ENCODE measurements at places on chromosomes 4 and X. TPM values are rescaled to one million over a fixed set of nuclear protein-coding genes. Genes with fewer than 3 reads are reported as not detected.

- H3K27ac ChIP-seq = no peak overlapping the region
- no peaks in the 10 kb centered on the region for H3K36me3 ChIP-seq
- H3K27me3 ChIP-seq = peaks cover 12% of the 10 kb centered on the region
Observed at GRCh38 chr4:47930971-47931804, 16.8 kb upstream of the NFXL1 start.

The CLDN34 gene
- total RNA-seq = not detected

- no peak overlapping the region for H3K27ac ChIP-seq
- H3K27me3 ChIP-seq = no peaks in the 10 kb centered on the region
- H3K4me1 ChIP-seq = peaks cover 10% of the 10 kb centered on the region
- H3K36me3 ChIP-seq = no peaks in the 10 kb centered on the region
- DNase-seq = no peak
Observed at GRCh38 chrX:119389214-119389613, 9.9 kb upstream of the SLC25A43 start.

DNA sequence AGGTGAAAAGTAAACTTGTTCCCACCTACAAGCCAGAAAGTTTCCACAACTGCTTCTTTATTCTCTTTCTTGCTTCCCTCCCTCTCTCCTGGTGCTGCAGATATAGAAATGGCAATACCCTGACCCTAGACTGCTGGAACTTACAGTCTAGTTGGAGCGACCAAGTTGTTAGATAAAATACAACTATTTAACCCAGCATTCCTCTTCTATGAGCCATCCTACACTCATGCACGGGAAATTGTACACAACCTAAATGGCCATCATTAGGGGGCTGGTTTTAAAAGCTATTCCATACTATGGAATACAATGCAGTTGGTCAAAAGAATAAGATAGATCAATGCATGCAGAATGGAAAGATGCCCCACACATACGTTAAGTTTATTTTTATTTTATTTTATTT, 41.1 kb downstream of the PJA1 start:
- H3K27me3 ChIP-seq = no peaks in the 10 kb centered on the region
- peaks cover 21% of the 10 kb centered on the region for H3K4me1 ChIP-seq
- no peak overlapping the region for H3K4me3 ChIP-seq
- no peaks in the 10 kb centered on the region for H3K36me3 ChIP-seq

- H3K4me3 ChIP-seq = no peak overlapping the region
- H3K27ac ChIP-seq = no peak overlapping the region
- no peak for DNase-seq
Observed at GRCh38 chr4:57270346-57270745, 160.2 kb upstream of the IGFBP7 start.

- peak; percentile 47 for DNase-seq
- H3K4me3 ChIP-seq = no peak overlapping the region
- H3K27ac ChIP-seq = no peak overlapping the region
- no peaks in the 10 kb centered on the region for H3K36me3 ChIP-seq
- no peaks in the 10 kb centered on the region for H3K27me3 ChIP-seq
Observed at GRCh38 chrX:47030339-47030738, 47.9 kb upstream of the RGN start.

- H3K36me3 ChIP-seq = no peaks in the 10 kb centered on the region
- DNase-seq = no peak
- no peaks in the 10 kb centered on the region for H3K27me3 ChIP-seq
- no peaks in the 10 kb centered on the region for H3K4me1 ChIP-seq
Observed at GRCh38 chr4:114606245-114606644, 7.6 kb downstream of the UGT8 start.

DNA sequence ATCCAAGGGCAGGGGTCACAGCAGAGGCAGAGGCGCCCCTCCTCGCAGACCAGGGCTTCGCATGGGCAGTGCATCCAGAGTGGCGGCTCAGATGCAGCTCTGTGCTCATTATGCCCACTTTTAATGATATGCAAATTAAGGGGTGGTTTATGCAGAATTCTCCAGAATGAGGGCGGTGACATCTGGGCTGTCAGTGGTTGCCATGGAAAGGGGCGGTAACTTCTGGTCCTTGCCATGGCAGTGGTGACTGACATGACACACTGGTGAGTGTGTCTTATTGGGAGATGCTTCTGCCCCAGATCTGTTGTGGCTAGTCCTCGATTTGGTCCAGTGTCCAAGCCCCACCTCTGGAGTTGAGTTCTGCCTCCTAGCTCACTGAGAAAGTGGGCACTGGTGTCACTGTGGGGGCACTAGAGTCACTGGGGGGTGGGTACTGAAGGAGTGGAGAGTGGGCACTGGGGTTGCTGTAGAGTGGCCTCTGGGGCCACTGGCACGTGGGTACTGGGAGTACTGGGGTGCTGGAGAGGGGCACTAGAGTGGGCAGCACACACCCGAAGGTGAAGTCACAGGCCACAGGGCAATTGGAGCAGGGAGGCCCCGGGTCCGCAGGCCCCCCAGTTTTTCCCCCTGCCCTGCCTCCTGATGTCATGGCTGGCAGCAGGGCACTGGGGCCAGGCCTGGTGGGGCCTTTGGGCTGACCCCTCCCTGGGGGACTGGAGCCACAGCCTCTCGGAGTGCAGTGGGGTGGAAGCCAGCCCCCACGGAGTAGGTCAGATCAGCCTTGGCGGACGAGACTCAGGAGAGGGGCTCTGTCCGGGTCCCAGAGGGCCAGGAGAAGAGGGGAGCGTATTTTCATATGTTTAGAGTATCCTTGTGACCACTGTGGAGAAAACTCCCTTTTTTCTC, 98.6 kb upstream of the NKX1-1 start:
- H3K4me1 ChIP-seq = no peaks in the 10 kb centered on the region
- H3K27ac ChIP-seq = no peak overlapping the region
- peaks cover 11% of the 10 kb centered on the region for H3K27me3 ChIP-seq
- no peak for DNase-seq

The FDCSP gene
- not detected for total RNA-seq

- DNase-seq = no peak
- H3K4me1 ChIP-seq = no peaks in the 10 kb centered on the region
- no peaks in the 10 kb centered on the region for H3K27me3 ChIP-seq
- no peak overlapping the region for H3K4me3 ChIP-seq
- H3K27ac ChIP-seq = no peak overlapping the region
Observed at GRCh38 chr4:33425936-33426335, 2705.8 kb downstream of the PCDH7 start.

DNA sequence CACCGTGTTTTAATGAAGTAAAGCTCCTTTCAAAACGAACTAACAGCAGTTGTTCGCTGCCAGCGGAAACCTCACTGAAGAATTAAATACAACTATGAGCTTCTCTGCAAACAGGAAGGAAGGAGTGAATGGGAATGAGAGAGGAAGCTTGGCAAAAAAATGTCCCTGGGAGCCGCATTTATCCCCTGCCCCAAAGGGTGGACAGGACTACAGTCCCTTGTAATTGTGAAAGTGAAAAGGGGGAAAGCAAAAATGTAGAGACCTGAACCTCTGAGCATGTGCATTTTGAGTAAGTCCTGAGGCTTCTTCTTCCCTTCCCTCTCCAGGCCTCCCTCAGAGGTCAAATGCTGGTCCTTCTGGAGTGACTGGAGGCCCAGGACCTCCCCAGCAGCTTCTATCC, 53.8 kb upstream of the BMP2K start:
- H3K4me1 ChIP-seq = no peaks in the 10 kb centered on the region
- peaks cover 2% of the 10 kb centered on the region for H3K27me3 ChIP-seq
- H3K27ac ChIP-seq = no peak overlapping the region
- DNase-seq = no peak
- no peak overlapping the region for H3K4me3 ChIP-seq

The P2RY10 gene
- not detected for total RNA-seq

The GAGE12F gene
- total RNA-seq = not detected

- no peaks in the 10 kb centered on the region for H3K27me3 ChIP-seq
- H3K27ac ChIP-seq = no peak overlapping the region
- H3K4me3 ChIP-seq = no peak overlapping the region
- no peaks in the 10 kb centered on the region for H3K36me3 ChIP-seq
- no peak for DNase-seq
Observed at GRCh38 chr4:187940299-187940698, 55.3 kb upstream of the ZFP42 start.

The MAGEB17 gene
- not detected for total RNA-seq

- H3K36me3 ChIP-seq = no peaks in the 10 kb centered on the region
- H3K4me3 ChIP-seq = no peak overlapping the region
- H3K27me3 ChIP-seq = no peaks in the 10 kb centered on the region
- no peak overlapping the region for H3K27ac ChIP-seq
- DNase-seq = no peak
Observed at GRCh38 chr4:69717778-69718177, 42.6 kb downstream of the SULT1B1 start.

DNA sequence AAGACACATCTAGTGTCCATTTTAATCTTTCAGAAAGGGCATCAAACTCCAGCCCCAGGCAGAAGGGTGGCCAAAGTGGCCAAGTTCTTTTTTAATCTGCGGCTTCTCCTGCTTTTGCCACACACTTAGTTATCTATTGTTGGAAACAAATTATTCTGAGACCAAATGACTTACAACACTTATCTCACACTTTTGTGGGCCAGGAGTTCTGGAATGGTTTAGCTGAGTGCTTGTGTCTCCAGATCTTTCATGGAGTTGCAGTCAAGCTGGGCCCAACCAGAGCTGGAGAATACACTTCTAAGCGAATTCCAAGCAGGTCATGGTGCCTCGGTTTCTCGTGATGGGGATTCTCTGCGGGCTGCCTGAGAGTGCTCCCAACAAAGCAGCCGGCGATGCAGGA, 4.0 kb downstream of the TXK start:
- no peak overlapping the region for H3K4me3 ChIP-seq
- H3K36me3 ChIP-seq = no peaks in the 10 kb centered on the region
- no peak for DNase-seq

GRCh38 chrX:101230636-101231035, 11.1 kb downstream of the DRP2 start:
- H3K4me1 ChIP-seq = peaks cover 56% of the 10 kb centered on the region
- DNase-seq = peak; percentile 37
- peak overlapping the region; percentile 65 for H3K4me3 ChIP-seq
- peak overlapping the region; percentile 72 for H3K27ac ChIP-seq
- no peaks in the 10 kb centered on the region for H3K27me3 ChIP-seq

DNA sequence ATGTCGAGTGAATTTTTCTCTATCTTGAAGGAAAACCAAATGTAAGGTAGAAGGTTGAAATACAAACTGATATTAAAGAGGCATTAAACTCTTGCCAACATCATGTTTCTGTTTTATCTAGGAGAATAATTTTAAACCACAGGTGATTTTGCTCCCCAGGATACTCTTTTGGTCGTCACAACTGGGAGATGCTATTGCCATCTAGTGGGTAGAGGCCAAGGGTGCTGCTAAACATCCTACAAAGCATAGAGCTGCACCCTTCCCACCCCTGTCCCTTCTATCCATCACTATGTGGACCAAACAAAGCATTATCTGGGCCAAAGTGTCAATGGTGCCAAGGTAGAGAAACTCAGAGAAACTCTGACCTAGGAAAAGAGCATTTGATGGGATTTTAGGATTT, 154.6 kb upstream of the MAGEB2 start:
- peak; percentile 7 for DNase-seq
- H3K27me3 ChIP-seq = no peaks in the 10 kb centered on the region
- no peak overlapping the region for H3K4me3 ChIP-seq
- H3K27ac ChIP-seq = no peak overlapping the region
- H3K4me1 ChIP-seq = peaks cover 28% of the 10 kb centered on the region

The YY2 gene
- 3.4 TPM for total RNA-seq

The DUX4 gene
- total RNA-seq = not detected

DNA sequence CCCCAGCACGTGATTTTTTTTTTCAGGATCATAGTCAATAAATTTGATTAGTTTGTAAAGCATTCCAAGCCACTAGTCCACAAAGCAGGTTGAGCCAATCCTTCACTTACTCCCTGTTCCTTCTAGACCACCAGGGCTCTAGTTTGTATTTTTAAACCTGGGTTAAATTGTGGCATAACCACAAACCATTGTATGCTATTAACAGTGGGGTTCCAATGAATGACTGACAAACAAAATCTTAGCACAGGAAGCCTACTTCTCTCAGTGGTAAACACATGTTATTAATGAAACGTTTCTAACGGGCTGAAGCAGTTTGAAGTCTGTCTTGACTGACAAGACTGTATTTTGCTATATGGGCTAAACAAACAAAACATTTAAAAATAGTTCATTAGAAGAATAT, 48.6 kb upstream of the GYPA start:
- no peaks in the 10 kb centered on the region for H3K36me3 ChIP-seq
- H3K27ac ChIP-seq = no peak overlapping the region
- H3K4me1 ChIP-seq = no peaks in the 10 kb centered on the region
- DNase-seq = no peak
- no peaks in the 10 kb centered on the region for H3K27me3 ChIP-seq

The SMR3B gene
- not detected for total RNA-seq

GRCh38 chr4:39613093-39613656, 25.5 kb downstream of the SMIM14 start:
- DNase-seq = peak; percentile 26
- H3K36me3 ChIP-seq = 0 out of 2 replicates have a peak, but pooled peaks cover 4% of the 10 kb centered on the region
- H3K4me3 ChIP-seq = peak overlapping the region; percentile 48
- H3K27ac ChIP-seq = peak overlapping the region; percentile 64
- H3K27me3 ChIP-seq = 0 out of 2 replicates have a peak, but pooled peaks cover 4% of the 10 kb centered on the region

- no peaks in the 10 kb centered on the region for H3K36me3 ChIP-seq
- no peak overlapping the region for H3K27ac ChIP-seq
- H3K4me3 ChIP-seq = no peak overlapping the region
- H3K4me1 ChIP-seq = no peaks in the 10 kb centered on the region
- H3K27me3 ChIP-seq = no peaks in the 10 kb centered on the region
- no peak for DNase-seq
Observed at GRCh38 chrX:36684053-36684452, 324.1 kb upstream of the FAM47C start.

DNA sequence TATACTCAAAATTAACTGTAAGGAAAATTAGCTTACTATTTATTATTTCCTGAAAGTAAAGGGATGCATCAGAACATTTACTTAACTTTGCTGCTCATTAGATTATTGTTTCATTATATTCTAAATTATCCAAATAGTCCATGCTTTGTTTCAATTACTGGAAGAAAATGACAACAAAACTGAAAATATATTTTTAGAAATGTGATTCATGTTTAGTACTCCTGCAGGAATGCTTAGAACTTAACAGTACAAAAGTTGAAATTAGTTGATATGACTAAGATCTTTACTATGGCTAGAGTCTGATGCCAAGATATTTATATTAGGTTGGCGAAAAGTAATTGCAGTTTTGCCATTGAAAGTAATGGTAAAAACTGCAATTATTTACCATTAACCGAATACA, 660.5 kb upstream of the PABPC4L start:
- H3K4me3 ChIP-seq = no peak overlapping the region
- H3K27me3 ChIP-seq = no peaks in the 10 kb centered on the region
- H3K27ac ChIP-seq = no peak overlapping the region
- peak; percentile 43 for DNase-seq
- peaks cover 6% of the 10 kb centered on the region for H3K36me3 ChIP-seq

- peaks cover 22% of the 10 kb centered on the region for H3K4me1 ChIP-seq
- H3K27ac ChIP-seq = no peak overlapping the region
- H3K27me3 ChIP-seq = no peaks in the 10 kb centered on the region
- no peak overlapping the region for H3K4me3 ChIP-seq
Observed at GRCh38 chrX:40871385-40872082, 136.2 kb upstream of the MED14 start.

GRCh38 chr4:6968496-6968895, 58.9 kb downstream of the TBC1D14 start:
- DNase-seq = no peak
- H3K27ac ChIP-seq = no peak overlapping the region
- H3K36me3 ChIP-seq = no peaks in the 10 kb centered on the region
- peaks cover 16% of the 10 kb centered on the region for H3K4me1 ChIP-seq
- H3K27me3 ChIP-seq = no peaks in the 10 kb centered on the region

- no peaks in the 10 kb centered on the region for H3K36me3 ChIP-seq
- DNase-seq = no peak
- H3K4me1 ChIP-seq = no peaks in the 10 kb centered on the region
- no peaks in the 10 kb centered on the region for H3K27me3 ChIP-seq
- H3K4me3 ChIP-seq = no peak overlapping the region
Observed at GRCh38 chrX:84666086-84666485, 163.8 kb upstream of the HDX start.

The GPM6B gene
- total RNA-seq = not detected

The BEX1 gene
- total RNA-seq = not detected

- no peak overlapping the region for H3K4me3 ChIP-seq
- 0 out of 2 replicates have a peak, but pooled peaks cover 6% of the 10 kb centered on the region for H3K36me3 ChIP-seq
- H3K4me1 ChIP-seq = peaks cover 17% of the 10 kb centered on the region
- DNase-seq = no peak
Observed at GRCh38 chr4:98946359-98946758, 17.4 kb upstream of the EIF4E start.

Data from HFFc6 (cell line).